DMS 273 treated with DMSO at 0.1 percent for 48 hours (cell line): ENCODE measurements at places on chromosomes 7 and 10.

DNA sequence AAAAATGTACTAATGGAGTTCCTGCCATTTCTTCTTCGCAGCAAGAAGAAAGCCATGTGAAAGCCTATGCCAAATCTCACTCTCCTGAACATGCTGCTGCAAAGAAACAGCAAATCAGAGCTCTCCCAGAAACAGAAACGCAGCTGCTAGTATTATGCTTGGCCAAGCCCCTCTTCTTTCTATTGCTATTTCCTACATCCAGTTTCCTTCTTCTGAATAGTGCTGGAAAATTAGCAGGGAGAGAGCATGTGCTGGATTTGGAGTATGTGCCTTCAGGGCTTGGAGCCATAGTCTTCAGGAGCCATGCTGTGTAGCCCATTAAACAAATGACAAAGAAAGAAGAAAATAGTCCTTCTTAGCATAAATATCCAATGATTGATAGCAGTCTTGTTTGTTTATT lies 852.0 kb upstream of the PHF14 start:
- DNase-seq: no peak

- no peak for DNase-seq
Measured at GRCh38 chr10:10368951-10369576, 648.6 kb upstream of the CELF2 start.

GRCh38 chr7:100641463-100641859 lies at the start of gene TFR2:
TSS of gene TFR2 (minus strand) at chr7:100641552. CDS start at chr7:100641509, 43 bp downstream.
- no peak for DNase-seq

DNA sequence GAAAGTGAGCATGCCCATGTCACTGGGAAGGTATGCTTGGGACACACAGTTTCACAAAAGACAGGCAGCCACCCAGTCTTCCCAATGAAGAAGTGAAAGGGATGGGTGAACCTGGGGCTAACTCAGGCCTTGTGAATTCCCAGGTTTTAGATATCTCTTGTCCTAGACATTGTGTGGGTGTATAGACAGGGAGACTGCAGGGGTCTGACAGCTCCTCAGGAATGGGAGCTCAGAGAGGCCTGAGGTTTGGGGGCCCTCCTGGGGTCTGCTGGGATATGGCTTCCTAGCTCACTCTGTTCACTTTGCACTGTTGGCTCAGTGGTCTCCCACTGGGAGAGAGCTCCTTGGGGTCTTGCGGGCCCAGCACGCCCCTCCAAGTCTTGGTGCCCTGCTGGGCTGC lies 47.0 kb downstream of the WDFY4 start:
- DNase-seq: no peak

DNA sequence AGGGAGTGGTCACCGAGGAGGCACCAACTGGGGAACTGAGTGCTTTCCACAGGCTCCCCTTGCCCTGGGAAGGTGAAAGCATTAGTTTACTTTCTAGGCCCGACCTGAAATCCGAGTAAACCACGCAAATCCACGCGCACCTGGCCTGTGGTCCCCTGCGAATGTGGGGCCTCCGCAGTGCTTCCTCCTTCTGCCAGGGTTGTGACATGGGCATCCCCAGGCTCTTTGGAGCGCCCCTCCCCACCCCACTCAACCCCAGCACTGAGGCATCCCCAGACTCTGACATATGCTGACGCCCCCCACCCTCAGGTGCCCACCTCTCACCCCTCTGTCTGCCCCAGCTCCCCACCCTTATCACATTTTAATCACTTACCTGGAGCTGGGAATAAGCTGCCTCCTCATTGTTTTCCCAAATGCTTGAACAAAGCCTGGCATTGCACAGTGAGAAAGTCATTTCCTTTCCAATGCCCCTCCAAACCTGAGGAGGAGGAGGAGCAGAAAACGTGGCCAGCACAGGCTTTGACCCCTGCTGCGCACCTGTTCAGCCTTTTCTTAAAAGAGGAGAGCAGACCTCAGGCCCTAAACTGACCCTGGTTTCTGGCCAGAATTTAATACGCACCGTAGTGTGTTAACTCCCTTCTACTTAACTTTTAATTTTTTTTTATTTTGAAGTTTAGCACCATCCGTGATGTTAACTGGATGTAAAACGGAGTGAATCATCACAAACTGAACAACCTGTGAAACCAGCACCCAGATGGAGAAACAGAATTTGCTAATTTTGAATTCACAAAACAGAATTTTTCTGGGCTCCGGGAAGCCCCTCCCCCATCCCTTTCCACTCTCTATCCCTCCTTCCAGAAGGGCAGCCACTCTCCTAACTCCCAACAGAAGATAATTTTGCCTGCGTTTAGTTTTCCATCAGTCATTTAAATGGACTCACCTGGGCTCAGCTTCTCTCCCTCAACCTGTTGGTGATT lies 129.4 kb downstream of the WDR11 start:
- DNase-seq: no peak

DNA sequence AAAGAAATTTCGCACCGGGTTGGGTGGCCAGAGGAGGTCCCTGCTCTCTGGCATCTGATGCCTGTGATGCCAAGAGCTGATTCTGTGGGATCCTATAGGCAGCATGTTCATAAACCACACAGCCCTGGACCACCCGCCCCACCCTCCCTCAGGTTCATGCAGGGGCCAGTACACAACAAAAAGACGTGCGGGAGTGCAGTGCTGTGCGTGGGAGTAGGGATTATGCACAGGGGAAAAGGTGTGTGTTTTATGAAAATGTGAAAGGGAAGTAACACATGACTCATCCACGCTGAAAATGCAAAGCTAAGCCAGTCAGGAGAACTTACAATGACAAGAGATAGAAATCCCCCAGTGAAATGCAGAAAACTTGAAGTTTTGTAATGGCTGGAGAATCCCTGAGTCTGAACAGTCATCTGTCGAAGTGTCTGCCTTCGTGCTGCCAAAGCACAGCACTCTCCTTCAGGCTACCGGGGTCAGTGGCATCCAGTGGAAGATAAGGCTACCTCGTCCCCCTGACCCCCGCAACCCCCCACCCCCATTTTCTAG lies 1.1 kb downstream of the KIAA1217 start:
- no peak for DNase-seq

GRCh38 chr7:17985473-17986239 lies 42.0 kb downstream of the PRPS1L1 start:
- no peak for DNase-seq

DNA sequence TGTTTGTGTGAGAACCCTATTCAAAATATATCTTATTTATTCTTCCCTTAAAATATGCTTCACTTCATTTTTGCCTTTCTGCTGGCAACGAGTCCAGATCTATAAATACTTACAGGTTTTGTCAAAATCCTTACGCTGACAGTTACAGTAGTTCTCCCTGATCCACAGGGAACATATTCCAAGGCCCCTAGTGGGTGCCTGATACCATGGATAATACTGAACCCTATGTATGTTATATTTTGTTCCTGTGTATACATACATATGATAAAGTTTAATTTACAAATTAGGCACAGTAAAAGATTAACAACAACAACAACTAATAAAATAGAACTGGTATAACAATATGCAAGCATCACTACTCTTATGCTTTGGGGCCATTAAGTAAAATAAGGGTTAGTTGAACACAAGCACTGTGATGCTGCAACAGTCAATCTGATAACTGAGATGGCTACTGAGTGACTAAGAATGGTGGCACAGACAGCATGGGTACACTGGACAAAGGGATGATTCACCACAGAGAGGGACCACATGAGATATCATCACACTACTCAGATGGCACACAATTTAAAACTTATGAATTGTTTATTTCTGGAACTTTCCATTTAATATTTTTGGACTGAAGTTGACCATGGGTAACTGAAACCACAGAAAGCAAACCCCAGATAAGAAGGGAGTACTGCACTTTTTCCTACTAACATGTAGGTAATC lies 29.4 kb upstream of the PCGF5 start:
- DNase-seq: no peak

GRCh38 chr10:130360826-130361311 lies 224.7 kb downstream of the GLRX3 start:
- DNase-seq: no peak

DNA sequence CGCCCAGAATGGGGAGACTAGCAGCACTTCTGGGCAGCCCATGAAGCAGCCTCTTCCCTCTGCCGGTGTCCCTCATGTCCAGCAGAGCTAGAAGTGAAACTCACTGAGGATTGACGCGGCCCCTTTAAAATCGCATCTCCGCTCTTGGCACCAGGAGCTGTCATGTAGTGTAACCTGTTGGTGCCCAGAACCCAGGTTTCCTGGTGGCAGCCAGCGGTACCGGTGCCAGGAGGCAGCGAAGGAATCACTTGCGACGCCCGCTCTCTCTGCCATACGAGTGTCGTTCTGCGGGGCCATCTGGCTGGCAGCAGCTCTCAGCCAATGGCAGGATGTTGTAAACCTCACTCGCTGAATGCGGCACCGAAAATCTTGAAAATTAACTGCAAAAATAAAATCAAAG lies 82.7 kb downstream of the CUX1 start:
- no peak for DNase-seq

- DNase-seq: no peak
Measured at GRCh38 chr7:128030654-128031611, at the start of gene LRRC4. TSS of gene LRRC4 (minus strand) at chr7:128031437. CDS start at chr7:128030640, 797 bp downstream.

DNA sequence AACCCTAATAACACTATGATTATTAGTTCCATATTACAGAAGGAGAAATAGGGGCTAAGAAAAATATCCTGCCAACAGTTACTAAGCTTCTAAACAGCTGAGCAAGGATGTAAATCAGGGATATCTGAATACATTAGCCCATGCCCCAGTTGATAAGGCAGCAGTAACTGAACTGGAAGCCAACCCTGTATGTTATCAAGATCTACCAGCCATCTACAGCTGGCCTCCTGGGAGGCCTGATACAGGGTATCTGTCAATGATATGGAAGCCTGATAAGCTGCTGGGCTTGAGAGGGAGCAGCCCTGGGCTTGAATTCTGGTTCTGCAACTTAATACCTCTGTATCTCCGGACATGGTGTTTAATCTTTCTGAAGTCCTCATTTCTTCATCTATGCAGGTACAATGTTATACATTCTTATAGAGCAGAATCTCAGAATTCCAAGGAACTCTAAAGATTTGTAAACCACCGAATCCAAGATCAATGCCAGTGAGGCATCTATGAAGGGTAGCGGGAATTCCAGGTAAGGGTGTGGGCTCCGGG lies 37.9 kb upstream of the AFAP1L2 start:
- DNase-seq: no peak

DNA sequence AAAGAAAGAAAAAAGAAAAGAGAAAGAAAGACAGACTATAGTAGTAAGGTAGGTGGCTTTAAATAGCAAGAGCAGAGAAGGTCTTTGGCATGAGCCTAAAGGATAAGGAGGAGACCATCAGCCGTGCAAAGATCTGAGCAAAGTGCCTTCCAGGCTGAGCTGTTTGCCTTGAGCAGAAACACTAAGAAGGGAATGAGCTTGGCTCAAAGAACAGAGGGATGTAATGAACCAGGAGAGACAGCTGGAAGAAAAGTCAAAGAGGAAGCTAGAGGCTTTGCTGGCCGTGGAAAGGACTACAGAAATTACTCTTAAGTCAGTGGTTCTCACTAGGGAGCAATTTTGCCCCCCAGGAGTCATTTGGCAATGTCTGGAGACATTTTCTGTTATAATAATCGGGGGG lies 228.6 kb downstream of the FGFR2 start:
- DNase-seq: no peak

GRCh38 chr10:110812583-110812982 lies 59.1 kb upstream of the PDCD4 start:
- no peak for DNase-seq

DNA sequence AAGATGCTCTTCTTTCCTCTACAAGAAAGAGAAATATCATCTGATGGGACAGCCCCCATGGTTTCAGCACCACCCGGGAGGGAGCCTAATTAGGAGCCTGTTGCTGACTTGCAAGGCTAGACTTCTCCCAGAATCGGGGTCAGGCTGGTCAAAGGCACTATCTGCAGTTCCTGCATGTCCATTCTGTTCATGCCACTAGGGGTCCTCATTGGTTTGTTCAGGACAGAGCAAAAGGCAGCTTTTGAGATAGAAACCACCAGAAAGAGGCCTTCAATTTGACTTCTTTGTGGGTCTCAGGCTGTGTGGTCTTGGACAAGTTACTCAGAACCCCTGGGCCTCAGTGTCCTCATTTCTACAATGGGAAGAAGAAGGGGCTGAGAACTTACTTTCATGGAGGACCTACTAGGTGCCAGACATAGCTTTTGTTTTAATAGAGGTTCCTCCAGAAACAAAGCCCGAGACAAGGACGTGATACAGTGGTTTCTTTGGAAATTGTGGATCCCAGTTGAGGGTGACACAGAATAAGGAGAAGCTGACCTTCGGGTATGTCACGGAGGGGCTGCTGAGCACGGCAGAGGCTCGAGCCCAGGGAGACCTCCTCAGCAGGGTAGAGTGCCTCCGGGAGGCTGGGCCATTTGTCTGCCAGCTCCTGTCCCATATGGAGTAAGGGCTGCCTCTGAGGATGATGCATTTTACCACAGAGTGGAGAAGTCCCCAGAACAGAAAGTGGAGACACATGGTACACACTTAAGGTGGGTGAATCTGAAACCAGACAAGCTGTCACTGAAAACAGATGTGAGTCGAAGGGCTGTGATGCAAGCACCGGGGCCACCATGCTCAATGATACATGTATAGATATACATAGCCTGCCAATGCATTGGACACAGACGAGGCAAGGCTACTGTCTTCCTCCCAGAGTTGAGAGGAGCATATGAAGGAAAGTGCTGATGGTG lies 33.1 kb upstream of the NEUROD6 start:
- DNase-seq: peak; percentile 20

DNA sequence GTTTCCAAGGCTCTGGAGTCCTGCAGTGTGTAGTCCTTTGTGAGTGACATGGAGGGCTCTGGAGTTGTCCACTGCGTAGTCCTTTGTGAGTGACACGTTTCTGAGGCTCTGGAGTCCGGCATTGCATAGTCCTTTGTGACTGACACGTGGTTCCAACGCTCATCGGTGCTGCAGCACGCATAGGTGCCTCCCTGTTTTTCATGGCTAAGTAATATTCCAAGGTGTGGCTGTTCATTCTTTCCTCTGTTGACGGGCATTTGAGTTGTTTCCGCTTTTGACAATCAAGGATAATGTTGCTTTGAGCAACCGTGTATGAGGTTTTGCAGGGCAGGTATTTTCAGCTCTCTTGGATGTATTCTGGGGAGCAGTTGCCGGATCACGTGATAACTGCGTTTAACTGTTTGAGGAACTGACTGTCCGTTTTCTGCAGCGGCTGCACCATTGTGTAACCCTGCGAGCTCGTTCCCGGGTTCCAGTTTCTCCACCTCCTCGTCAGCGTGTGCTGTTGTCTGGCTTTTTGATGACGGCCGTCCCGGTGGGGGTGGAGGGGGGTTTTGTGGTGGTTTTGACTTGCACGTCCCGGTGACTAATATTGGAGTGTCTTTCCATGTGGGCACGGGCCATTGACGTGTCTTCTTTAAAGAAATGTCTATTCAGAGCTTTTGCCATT lies 21.1 kb downstream of the FAM20C start:
- DNase-seq: no peak
